ENCODE measurements at places on chromosomes 4 and X.
A peak's percentile ranks its signal among the peaks of the same experiment; 100 is the strongest.

DNA sequence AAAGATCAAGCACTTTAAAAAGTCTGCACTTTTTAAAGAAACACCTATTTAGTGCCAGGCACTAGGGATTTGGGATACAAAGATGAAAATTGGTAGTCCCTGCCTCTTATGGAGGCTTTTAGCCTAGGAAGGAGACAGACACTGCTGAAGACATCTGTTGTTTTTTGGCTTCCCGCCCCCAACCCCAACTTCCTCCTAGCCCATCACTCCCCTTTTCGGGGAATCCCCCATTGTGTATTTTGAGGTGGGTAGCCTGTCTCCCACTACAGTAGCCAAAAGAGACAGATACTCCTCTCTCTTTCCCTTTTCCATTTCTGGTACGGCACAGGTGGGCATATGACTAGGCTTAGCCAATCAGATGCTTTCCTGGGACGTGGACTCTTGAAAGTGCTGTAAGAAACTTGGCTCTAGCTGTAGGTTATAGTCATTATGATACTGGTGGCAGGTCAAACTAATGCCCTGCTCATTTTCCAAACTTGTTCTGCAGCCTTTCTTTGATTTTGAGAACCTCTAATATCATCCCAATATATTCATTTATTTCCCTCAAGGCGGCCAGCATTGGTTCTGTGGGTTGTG lies 194.6 kb upstream of the RBPJ start:
- DNase-seq, result no peak

DNA sequence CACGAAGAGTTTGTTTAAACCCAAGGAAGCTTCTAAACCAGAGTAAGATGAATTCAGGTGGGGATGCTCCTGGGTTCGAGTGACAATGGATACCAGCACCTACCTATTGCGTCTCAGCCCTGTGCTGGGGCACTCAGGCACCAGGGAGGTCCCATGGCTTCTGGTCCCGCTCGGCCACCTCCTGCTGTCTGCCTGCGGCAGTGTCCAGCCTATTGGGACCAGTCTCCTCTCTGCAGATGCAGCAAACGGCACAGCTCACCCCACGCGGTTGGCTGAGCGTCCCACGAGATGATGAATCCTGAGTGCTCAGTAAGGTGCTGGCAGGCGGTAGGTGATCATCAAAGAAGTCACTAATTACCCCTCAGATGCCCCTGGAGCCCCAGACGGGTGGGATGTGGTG lies 75.2 kb downstream of the ACOX3 start:
- no peak for DNase-seq

DNA sequence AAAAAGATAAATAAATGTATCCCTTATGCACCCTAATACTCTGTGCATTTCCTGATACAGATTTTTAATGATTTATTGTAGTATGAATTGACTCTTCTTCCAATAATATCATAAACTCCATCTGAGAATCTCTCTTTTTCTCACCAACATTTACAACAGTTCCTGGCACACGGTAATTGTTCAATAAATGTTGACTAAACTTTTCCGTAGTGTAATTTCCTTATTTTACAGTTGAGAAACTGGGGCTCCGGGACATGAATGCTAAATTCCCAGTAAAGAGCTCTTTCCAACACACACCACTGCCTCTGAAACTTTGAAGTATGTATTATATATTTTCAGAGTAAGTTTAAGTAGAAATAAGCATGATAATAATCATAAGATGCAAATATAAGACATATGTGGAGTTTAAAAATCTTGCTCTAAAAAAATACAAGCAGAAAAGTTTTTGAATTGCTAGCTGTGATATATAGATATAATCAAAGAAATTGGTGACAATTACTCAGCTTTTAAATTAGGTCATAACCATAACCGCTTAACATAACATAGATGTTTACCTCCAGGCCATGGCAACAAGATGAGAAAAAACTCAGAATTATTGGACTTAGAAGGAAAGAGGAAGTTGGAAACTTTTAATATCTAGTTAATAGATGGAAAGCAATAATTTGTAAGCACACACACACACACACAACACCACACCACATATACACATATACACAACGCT lies 28.2 kb upstream of the ANTXR2 start:
- DNase-seq, result no peak

- DNase-seq, result no peak
Observed at GRCh38 chr4:79249881-79250503, 75.9 kb downstream of the NAA11 start.

DNA sequence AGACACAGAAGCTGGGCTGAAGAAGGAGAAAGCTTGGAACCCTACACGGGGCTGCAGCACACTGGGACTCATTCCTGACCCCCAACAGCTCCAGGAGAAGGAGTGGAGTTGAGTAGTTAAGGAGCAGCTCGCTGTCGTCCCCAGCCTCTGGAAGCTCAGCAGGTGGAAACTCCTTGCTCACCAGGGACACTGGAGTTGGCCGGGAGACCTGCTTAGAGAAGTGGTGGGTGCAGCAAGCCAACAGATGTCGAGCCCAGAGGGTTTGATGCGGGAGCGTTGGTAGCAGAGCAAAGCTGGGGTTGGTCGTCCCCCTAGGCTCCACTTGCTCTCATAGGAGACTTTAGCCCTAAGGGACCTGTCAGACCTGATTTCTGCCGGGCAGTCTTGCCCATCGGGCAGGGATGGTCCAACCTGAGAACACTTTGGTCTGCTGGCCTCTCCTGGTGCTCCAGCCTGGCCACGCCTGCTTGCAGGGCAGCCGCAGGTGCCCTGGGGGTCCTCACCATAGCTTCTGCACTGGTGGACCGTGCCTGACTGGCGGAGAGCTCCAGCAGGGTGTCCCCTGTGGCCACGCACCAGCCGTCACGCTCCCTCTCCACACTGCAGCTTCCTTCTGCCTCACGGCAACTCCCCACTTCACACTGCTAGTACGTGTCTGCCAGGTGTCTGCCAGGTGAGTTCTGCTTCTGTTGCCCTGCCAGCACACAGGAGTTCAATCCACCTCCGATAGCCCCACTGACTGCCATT lies 353.7 kb downstream of the GASK1B start:
- DNase-seq, result no peak

GRCh38 chr4:31130930-31131329 lies 410.8 kb downstream of the PCDH7 start:
- DNase-seq, result no peak

DNA sequence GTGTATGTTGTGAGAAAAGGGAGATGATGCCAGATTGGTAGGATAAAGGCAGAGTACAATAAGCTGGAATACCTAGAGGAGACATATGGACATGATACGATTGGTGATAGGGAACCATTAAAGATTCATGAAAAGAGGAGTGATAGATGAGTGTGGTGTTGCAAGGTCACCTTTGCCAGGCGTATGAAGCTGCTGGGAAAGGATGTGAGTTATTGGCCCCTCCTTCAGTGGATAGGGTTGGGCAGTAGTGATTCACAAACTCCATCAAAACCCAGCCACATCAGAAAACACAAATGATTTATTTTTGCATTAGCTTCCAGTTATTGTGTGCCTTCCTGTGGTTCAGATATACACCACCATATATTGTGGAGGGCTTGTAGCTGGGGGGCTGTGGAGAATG lies 34.3 kb downstream of the TMEM164 start:
- DNase-seq, result no peak

- DNase-seq, result no peak
Observed at GRCh38 chr4:43345323-43345925, 452.9 kb downstream of the GRXCR1 start.

DNA sequence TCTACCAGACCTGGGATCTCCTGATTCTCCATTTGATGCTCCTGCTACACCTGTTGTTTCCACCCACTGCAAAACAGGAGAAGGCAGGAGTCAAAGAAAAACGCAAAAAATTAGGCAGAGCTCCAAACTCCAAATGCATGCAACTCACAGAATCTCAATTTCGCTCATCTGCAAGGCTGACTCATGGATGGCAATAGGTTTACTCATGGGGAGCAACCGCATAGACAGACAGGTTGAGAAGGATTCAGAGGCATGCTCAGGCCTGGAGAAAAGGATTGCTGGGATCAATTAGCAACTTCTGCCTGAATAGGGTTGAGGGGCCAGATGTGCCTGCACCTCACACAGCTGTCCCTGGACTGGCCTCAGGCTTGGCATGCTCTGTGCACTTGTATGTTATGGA lies 231.0 kb downstream of the LDB2 start:
- no peak for DNase-seq

DNA sequence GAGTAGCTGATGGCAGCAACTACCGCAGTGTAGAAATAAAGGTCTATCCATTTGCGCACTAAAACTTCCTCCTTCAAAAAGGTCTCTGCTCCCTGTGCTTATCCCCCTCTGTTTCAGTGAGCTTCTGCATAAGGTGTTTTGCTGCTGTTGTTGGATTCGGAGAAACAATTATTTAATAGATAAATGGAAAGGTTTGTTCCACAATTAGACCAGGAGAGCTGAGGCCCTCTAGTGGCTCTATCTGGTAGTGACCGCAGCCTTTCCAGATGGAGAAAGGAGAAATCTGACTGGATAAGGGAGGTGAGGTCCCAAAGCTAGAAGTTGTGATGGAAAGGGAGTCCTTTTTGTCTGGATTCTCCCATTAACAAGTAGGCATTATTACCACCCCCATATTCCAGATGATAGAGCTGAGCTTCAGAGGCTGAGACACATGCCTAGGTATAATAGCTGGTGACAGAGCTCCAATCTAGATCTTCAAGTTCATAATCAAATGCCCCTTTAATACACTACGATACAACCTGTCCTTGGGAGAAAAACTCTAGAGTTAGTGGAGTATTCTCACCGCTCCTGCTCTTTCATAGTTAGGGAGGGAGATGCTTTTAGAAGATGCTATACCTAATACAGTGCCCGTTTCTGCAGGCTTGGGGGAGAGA lies 5.1 kb upstream of the GABRQ start:
- no peak for DNase-seq

- no peak for DNase-seq
Observed at GRCh38 chr4:75633846-75634245, 3.5 kb upstream of the CDKL2 start.

GRCh38 chrX:149987613-149988012 lies 49.3 kb upstream of the EOLA2 start:
- DNase-seq, result no peak

GRCh38 chrX:69564665-69565064 lies 51.2 kb upstream of the EDA start:
- no peak for DNase-seq

GRCh38 chr4:165367040-165367439 lies 11.8 kb upstream of the CPE start:
- DNase-seq, result no peak

DNA sequence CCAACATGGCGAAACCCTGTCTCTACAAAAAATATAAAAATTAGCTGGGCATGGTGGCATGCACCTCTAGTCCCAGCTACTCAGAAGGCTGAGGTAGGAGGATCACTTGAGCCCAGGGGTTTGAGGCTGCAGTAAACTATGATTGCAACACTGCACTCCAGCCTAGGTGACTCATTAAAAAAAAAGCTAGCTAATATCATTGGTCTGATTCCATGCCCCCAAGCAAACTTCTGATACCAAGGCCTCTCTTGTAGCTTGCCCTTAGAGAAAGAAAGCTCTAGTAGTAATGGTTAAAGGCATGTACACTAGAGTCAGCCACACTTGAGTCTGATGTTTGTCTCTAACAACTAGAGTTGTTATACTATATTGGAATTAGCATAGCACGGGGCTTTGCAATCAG lies 32.6 kb upstream of the PHF8 start:
- DNase-seq, result no peak

- peak; percentile 89 for DNase-seq
Observed at GRCh38 chr4:183444214-183445096, at the start of gene CDKN2AIP. Gene CDKN2AIP (plus strand): TSS chr4:183444636. CDS start chr4:183444798, 162 bp downstream.

GRCh38 chr4:40850496-40850895 lies 100.7 kb downstream of the NSUN7 start:
- no peak for DNase-seq

GRCh38 chr4:41167191-41167590 lies 47.2 kb downstream of the APBB2 start:
- no peak for DNase-seq

DNA sequence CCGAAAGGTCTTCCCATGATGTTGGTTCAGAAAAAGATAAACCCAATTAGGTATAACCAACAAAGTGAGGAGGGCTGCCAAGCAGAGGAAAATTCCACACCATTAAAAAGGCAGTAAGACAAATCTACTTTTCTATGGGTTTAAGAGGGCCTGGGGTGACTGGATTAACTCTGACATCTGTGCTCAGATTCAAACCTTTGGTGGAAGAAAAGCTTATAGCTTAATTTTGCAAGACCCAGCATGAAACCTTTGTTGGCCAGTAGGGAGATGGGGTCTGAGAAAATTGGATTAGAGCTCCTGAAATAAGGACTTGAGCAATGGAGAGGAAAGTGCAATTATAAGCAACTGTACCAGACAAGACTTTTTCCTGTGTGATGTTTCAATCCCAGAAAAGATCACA lies 104.2 kb downstream of the KDR start:
- DNase-seq, result no peak

- DNase-seq, result no peak
Observed at GRCh38 chrX:31656013-31656412, 584.2 kb upstream of the FTHL17 start.

GRCh38 chr4:22672944-22673343 lies 19.8 kb upstream of the GBA3 start:
- DNase-seq, result no peak

- no peak for DNase-seq
Observed at GRCh38 chrX:108584617-108585211, 145.1 kb downstream of the COL4A5 start.
